Posterior vena cava (tissue), 2 donors: ENCODE measurements at places on chromosomes 6 and 20.

DNA sequence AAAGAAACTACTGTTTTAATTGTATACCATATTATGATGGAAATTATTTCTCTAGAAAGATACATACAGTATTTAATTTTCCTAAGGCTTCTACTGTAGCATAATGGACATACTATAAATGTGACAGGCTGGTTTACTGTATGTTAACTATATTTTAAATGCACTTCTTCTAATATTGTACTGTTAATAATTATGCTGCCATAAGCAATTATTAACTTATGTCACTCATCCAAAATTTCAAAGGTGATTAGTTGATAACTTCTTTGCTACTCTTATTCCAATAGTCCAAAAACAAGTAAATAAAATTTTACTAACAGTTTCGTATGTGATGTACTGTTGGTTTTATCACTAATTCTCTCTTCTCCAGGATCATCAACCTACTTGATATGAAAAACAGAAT is 28.1 kb downstream of the HIVEP2 start:
- no peak for DNase-seq

DNA sequence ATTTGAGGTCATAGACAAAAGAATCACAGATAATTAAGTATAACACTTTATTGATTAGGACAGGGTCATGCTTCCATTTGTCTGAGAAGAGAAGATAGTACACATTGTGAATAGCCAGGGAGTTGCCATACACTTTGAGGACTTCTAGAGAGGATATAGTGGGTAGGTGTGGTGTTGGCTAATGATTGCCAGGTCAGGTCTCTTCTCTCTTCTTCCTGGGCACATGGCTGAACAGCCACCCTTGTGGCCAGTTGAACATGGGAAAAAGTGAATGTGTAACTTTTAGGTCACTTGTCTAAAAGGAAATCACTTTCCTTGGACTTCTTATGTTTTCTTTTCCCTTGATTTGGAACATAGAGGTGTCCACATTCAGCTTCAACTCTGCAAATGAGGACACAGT is 772.1 kb upstream of the MAP3K7 start:
- no peak for DNase-seq

GRCh38 chr20:19549896-19550295 is 208.2 kb upstream of the RIN2 start:
- no peak for DNase-seq

DNA sequence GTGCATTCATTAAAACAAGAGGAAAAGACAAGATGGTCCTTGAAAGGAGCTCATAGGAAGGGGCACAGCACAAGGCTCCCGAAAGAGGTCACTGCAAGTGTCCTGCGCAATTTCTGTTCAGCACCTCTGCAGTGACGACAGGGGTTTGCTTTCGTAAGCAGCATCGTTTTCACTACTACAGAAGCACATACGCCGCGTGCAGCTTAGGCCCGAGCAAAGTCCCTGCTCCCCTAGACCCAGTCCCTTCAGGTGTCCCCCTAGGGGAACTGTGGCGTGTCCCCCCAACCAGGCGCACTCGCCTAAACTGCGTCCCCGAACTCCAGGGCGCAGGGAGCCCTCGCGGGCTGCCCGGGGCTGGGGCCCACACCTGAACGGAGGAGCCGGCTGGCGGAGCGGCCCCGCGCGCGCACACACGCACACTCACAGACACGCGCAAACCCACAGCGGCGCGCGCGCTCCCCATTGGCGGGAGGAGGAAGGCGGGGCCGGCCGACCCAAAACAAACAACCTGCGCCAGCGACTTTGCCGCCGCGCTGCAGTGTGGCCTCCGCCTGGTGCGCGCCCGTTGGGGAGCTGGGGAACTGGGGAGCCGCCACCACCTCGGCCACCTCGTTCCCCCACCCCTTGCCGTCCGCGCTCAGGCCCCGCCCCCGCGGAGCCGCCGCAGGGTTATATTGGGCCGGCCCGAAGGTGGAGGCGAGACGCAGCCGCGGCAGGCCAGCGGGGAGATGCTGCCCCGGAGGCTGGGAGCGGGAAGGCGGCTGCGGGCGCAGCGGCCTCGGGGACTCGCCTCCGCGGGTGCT is at the start of gene FOXQ1:
Gene FOXQ1, plus strand, starts transcription at position 699 of the 803 bp plus-strand sequence. CDS start 607 bp downstream, outside the sequence.
- DNase-seq: no peak

DNA sequence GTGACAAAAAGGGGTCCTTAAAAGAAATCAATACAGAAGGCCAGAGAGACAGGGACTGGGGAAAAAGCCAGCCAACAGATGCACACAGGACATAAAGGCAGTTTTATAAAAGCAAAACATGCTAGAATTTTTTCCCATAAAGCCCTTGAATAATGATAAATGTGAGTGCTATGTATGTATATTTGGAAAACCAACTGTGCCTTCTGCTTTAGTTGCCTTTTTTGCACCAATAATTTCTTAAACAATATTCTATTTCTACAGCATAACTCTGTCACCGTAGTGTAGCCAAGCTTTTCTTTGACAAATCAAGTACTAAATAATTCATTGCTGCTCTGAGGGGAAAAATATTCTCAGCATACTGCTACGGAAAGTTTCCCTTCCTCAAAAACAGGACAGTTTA is 730.6 kb upstream of the NRSN1 start:
- DNase-seq: no peak

DNA sequence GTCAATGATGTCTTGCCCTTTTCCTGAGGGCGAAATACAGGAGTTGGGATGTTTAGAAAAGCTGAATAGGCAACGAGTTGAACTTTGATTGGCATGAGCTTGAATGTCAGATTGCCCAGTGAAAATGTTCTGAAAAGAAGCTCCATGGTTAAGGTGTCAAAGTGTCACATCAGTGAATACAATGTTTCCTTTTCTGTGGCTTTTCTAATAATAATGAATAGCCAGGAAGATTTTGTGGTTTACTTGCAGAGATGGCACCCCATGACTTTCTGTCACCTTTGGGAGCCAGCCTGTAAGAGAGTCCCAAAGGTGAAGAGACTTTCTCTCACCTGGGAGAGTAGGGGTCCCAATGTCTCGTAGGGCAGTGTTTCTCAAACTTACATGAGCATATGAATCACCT is 119.2 kb downstream of the KCNQ5 start:
- DNase-seq: no peak

GRCh38 chr20:37869334-37869861 is 33.5 kb upstream of the VSTM2L start:
- peak; percentile 62 for DNase-seq

GRCh38 chr20:34904202-34904621 is 27.8 kb downstream of the ACSS2 start:
- no peak for DNase-seq

- DNase-seq: no peak
These were observed 100.1 kb upstream of the RGS17 start for GRCh38 chr6:153231048-153231646.

DNA sequence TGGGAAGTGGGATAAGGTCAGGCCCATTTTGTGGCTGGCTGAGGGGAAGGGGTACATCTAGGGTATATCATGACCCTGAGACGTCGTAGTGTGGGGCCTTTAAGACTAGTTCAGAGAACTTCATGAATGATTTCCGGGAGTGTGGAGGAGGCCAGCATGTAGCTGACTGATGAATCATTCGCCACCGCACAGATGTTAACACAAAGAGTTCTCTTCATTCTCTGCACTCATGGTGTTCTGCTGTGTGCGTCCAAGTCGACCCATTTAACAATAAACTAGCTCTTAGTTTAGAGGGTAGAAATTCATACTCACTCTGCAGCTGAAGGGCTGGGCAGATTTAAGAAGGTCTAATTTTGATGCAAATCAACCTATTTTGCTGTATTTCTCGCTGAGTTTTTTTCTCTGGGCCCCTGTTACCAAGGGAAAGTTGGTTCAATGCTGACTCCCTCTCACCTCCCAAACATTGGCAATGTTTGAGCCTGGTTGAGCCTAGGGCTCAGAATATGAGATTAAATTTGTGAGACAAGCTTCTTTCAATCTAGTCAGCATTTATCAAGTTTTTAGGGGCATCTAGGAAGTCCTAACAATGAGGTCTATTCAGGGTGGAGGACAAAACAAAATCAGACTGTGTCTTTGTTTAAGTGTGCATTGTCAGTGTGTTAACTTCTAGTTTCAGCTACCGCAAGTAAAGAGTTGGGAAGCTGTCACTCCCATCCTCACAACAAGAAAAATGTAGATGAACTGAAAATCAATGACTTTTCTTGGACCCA is 106.8 kb upstream of the CBLN4 start:
- no peak for DNase-seq

DNA sequence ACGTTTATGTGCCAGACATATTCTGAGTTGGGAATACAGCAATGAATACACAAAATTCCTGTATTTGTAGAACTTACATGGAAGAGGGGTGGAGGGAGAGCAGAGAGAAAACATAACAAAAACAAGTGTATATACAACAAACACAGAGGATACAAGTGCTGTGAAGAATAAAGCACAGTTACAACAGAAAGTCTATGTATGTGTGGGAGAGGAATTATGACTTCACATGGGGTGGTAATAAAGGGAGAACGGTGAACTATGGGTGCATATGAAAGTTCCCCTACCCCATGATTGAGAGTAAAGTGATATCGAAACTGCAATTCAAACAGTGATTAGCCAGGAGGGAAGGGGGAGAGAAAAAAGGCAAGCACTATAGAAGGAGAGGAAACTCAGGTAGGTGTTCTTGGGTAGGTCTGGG is 24.6 kb downstream of the HBS1L start:
- DNase-seq: no peak

GRCh38 chr6:36718560-36718959 is 20.9 kb downstream of the RAB44 start:
- peak; percentile 38 for DNase-seq

- no peak for DNase-seq
These were observed 177.4 kb upstream of the RREB1 start for GRCh38 chr6:6930223-6930880.

- no peak for DNase-seq
These were observed 2.5 kb downstream of the BTN3A1 start for GRCh38 chr6:26404546-26404945.

DNA sequence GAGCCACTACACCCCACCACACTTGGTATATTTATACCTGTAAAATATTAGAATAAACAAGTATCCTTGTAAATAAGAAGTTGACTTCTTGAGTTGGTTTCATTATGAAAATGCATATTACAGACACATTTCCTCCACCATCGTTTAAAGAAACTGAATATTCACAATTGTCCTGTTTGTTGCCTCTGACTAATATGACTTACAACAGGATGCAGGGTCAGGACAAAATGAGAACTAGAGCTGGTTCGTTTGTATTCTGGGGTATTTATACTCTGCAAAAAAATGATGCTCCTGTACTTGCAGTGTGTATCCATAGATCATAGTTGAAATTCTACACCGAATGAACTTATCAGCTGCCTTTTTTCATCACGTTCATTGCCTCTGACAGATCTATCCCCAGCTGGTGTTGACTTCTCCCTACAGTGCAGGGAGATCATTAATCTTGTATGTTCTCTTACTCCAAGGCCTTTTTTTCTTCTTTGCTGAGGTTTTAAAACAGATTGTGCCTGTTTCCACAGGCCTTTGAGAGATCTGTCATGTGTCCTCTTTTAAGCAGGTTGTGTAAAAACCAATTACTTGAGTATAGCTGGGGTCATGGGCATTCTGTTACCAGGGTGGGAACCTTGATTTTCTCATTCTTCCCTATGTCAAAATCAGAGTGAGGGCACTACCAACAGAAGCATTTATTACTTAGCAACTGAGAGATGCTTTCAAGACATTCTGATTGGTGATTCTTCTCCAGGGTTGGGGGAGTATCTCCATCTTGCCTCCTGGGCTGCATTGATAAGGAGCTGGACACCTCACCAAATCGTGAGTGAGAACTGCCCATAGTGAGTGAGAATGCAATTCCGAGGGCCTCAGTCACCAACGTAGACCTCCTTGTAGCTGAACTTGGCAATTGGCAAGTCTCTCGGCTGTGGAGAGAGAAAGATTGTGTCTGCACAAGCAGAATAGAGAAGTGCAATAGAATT is 78.8 kb upstream of the CD83 start:
- DNase-seq: no peak

DNA sequence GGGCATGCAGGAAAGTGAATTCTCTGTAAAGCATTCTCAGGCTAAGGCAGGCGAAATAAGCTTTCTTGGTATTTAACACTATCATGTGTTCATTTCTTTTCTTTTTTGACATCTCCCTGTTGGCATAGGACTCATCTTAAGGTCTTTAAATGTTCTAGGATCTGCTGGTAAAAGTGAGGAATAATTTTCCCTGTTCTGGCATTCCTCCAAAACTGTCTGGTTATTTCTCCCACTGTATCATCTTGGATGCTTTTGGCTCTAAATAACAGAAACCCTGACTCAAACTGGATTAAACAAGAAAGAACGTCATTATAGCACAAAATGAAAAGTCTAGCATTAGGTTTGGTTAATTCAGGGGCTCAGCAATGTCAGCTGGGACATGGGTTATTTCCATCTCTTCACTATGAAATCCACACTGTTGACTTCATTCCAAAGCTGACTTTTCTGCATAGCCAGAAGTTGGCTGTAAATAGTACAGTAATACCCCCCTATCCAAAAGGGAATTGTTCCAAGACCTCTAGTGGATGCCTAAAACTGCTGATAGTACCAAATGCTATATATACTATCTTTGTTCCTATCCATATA is 37.9 kb upstream of the SNAP25 start:
- DNase-seq: no peak

DNA sequence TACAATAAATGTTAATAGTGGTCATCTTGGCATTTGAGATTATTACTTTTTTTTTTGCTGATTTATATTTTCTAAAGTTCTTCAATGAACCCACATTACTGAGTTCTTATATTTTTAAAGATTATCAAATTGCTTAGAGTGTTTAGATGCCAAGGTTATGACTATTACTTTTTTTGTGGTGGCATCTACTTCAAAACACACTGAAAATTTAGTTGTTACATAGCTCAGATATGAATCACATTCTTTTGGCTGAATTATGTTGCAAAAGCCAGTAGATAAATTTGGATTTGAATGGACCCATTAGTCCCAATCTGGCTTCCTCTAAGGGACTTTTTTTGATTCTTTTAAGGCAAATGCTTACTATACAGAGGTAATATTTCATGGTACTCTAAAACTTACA is 8.9 kb downstream of the UTRN start:
- no peak for DNase-seq

- DNase-seq: peak; percentile 68
These were observed 14.8 kb downstream of the MDFI start for GRCh38 chr6:41652866-41653652.

- DNase-seq: no peak
These were observed 201.7 kb downstream of the CLIC5 start for GRCh38 chr6:45813943-45814342.

- no peak for DNase-seq
These were observed 13.0 kb downstream of the EFCAB8 start for GRCh38 chr20:32871627-32872160.

- DNase-seq: no peak
These were observed 46.3 kb downstream of the SOD2 start for GRCh38 chr6:159646733-159647132.

DNA sequence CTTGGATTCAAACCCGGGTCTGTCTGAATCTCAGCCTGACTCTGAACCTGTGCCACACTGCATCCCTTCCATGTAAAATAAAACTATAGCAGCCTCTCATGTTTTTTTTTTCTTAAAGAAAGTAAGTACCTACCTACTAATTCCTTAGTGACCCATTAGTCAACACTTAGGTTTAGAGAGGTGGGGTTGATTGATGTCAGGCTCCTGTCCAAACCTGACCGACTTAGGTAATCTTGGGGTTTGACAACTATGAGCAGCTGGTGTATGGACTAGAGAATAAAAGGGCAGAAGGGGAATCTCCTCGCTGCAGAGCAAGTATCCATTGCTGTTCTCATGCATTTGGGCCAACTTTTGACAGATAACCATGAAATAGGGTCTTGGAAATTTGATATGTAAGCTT is 6.5 kb downstream of the NKAIN2 start:
- no peak for DNase-seq

GRCh38 chr6:71383901-71384489 is 95.4 kb downstream of the OGFRL1 start:
- no peak for DNase-seq
